ENCODE measurements at places on chromosomes 4 and X.

DNA sequence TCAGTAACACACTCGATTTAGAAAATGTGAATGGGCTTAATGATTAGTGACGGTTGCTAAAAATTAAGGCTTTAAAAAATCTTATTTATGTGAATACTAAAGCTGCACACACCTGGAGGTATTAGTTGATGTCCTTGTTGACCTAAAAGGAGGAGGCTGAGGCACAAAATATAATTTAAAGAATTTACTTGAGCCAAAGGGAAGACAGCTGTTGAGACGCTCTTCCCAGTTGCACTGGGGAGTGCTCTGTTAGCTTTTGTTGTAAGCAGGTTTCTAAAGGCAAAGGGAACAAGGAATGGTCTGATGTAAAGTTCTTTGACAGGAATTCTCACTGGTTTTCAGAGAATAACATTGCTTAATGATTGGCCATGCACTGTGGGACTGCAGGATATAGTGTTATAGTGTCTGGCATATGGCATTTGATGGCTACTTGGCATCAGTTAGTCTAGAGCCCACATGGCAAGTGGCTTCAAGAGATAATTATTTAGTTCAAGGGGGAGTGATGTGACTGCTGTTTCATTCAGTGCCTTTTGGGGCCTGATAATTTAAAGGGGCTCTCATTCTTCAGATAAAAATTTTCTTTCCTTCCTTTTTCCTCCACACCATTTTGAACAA is 30.8 kb upstream of the PGM2 start:
- no peak for DNase-seq

DNA sequence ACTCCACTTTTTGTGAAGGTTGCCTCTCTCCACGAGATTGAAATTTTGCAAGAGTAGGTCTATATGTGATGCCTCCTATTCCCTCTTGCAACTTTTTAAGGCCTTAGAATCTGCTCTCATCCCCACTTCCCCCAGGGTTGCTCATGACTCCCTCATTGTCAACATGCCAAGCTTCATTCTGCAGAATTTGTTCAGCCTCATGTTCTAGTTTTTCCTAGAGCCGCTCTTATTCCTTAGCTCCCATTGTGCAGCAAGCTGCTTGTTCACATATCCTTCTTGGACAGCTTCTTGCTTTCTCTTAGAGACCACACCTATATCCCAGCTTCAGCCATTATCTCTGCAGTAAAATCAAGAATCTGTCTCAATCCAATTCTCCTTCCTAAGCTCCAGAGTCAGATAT is 82.4 kb downstream of the CNGA2 start:
- DNase-seq: no peak

- DNase-seq: no peak
These were observed 115.6 kb upstream of the SPIN4 start for GRCh38 chrX:63466690-63467089.

DNA sequence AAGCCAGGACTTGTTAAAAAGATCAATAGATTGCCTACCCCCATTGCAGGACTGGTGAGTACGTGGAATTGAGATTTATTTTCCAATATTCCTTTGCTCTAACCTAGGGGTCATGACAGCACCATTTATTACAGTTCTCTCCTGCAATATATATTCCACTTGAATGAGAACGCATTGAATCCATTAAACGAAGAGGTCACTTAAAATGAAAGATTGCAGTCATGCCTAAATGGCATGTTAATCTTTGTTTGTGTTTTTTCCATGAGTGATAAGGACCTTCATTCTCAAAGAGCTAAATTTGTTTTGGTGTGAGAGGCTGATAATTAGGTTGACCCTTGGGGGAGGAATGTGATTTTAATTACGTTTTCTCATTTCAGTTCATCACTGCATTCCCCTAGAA is 13.5 kb upstream of the LIMCH1 start:
- no peak for DNase-seq

GRCh38 chr4:168825975-168826374 is 184.1 kb downstream of the CBR4 start:
- DNase-seq: no peak

DNA sequence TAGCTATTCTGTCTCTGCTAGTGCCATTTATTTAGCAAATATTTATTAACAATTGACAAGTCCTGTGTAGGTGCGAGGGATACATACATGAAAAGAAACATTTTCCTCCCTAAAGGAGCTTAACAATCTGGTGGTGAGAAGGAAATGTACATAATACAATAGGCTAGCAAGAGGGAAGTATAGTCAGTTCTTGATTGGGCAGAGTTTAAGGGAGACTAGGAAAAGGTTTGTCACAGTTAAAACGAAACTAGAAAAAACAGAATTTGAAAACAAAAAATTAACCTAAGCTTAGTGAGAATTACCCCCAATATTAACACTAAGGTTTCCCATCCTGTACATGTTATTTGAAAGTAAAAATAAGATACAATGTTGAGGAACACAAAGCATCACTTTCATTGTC is 8.6 kb upstream of the MAML3 start:
- DNase-seq: no peak

DNA sequence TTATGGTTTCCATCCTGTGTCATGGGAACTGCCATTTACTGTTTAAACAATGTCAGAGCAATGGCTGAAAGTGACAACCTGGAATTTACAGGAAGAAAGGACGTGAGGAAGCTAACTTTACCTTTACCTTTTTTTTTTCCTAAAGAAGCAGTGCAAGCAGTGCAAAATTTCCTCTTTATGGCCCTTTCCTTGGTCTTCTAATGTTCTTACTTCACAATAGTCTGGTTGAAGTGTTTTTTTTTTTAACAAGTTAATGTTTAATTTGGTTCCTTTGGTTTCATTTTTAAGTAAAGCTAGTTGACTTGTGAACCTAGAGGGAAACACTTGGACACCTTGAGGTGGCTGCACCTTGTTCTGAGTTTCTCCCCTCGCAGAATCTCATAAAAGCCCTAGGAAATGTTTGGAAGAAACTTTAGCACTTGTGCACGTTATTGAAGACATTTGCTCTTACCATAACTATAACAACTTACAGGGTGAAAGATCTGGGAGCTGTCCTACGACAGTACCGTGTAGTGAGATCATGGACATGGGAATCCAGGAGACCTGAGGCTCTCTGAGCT is 1.8 kb downstream of the SGMS2 start:
- DNase-seq: no peak

GRCh38 chrX:8404926-8405325 is 59.7 kb upstream of the VCX3B start:
- no peak for DNase-seq

DNA sequence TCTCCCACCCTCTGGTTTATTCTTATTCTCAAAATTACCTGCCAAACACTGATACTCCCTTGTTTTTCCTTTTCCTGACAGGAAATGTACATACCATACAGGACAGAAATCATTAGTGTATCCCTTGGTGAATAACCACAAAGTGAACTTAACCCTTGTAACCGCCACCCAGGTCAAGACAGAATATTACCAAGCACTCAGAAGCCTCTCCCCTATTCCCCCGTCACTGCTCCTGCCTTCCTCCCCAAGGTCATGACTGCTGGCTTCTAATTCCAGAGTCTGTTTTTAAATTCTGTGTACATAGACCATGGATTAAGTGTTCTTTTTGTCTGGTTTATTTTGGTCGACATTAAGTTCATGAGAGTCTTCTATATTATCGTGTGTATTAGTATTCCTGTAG is 37.7 kb downstream of the HTT start:
- no peak for DNase-seq

GRCh38 chr4:158865520-158866177 is 96.8 kb downstream of the FNIP2 start:
- DNase-seq: no peak

- DNase-seq: no peak
These were observed 831.2 kb downstream of the CCSER1 start for GRCh38 chr4:90958256-90958895.

DNA sequence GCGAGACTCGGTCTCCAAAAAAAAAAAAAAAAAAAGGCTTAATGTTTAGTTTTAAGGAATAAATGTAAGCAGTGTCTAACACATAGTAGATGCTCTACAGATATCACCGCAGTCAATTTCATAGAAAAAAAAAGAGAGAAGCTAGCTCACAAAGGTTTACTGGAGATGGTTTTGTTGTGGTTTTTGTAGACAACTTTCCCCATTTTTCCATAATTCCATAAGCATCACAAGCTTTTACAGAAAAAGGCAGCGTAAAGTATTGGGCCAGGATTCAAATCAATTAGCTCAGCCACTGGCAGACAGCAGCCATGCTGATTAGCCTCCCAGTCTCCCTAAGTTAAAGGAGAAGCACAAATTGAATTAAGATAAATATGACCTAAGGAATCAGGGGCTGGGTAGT is 1.5 kb downstream of the GRSF1 start:
- no peak for DNase-seq

DNA sequence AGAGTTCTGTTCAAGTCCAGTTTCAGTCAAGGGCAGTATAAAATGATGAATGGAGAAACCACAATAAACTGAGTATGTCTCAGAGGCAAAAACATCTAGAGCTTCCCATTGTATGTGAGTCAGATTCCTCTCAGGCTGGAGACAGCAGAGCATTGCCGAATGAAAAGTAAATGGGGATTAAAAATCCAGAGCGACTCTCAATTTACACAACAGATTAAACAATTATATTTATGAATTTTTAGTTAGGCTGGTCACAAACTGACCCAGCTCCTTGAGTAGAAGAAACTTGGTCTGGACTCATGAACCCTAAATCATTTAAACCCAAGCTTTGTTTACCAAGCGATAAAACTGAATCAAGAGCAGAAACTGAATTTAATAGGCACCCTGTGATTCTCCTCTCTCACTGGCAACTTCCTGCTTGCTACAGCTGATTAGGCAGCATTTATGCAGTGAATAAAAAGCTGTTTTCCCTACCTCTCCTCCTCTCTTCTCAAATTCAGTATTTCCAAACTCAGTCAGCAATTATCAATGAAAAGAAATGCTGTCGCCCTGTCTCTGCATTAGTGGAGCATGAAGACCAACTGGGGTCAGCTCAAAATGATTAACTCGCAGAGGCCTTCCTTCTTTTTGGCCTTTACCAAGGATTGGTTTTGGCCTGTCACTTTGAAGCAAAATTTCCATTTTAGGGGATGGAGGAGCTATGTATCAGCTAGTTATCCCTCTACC is 568.0 kb downstream of the PDHA2 start:
- DNase-seq: no peak

GRCh38 chr4:157172011-157172410 is 48.5 kb upstream of the GRIA2 start:
- DNase-seq: no peak

- no peak for DNase-seq
These were observed 9.1 kb downstream of the ZCCHC4 start for GRCh38 chr4:25321703-25322102.

DNA sequence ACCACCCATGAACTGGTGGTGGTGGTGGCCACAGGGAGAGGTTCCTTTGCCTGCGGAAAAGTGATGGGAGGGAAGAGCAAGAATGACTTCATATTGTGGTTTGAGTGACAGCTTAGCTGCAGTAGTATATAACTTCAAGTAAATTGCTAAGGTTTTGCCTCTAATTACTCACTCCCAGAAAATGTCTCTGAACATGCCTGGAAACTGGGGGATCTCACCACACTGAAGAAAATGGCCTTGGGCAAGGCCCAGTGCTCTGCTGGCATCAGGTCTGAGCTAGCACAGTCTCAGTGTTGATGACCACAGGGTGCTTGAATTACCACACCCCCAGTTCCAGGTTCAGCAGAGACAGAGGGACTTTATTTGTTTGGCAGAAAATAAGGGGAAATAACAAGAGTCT is 2085.4 kb downstream of the ARAP2 start:
- no peak for DNase-seq

DNA sequence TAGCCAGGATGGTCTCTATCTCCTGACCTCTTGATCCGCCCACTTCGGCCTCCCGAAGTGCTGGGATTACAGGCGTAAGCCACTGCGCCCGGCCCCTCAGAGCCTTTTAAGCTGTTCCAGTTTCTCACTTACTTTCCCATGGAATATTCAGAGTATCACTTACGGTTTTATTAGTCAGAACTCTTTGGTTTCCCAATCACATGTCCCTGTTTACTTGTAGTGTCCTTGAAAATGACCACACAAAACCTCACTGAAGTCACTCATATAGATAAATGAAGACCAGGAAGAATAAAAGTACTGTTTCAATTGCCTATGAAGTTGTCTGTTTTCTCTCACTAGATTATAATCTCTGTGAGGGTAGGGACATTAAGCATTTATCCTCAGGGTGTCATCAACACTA is 217.2 kb upstream of the HCCS start:
- no peak for DNase-seq

GRCh38 chrX:105098812-105099211 is 121.7 kb downstream of the TEX13A start:
- no peak for DNase-seq

- DNase-seq: no peak
These were observed 56.8 kb upstream of the EXOC1L start for GRCh38 chr4:55762819-55763218.

DNA sequence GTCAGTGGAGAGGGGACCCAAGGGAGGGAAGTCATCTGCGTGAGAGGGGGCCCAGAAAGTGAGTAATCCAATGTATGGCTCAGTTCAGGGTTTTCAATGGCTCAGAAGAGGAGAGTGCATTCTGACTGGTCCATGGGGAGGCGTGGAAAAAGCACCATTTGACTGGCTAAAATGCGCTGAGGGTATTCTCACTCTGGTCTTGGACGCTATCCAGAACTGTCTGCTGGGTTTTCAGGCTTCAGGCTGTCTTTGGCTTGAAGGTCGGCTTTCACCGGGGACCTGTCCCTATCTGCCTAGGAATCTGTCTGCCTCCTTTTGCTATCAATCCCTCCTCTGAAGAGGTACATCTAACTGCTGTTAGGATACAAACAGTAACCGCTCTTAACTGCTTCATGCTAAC is 26.4 kb downstream of the EPGN start:
- DNase-seq: no peak

GRCh38 chr4:73311428-73311827 is 52.8 kb upstream of the ANKRD17 start:
- DNase-seq: no peak

DNA sequence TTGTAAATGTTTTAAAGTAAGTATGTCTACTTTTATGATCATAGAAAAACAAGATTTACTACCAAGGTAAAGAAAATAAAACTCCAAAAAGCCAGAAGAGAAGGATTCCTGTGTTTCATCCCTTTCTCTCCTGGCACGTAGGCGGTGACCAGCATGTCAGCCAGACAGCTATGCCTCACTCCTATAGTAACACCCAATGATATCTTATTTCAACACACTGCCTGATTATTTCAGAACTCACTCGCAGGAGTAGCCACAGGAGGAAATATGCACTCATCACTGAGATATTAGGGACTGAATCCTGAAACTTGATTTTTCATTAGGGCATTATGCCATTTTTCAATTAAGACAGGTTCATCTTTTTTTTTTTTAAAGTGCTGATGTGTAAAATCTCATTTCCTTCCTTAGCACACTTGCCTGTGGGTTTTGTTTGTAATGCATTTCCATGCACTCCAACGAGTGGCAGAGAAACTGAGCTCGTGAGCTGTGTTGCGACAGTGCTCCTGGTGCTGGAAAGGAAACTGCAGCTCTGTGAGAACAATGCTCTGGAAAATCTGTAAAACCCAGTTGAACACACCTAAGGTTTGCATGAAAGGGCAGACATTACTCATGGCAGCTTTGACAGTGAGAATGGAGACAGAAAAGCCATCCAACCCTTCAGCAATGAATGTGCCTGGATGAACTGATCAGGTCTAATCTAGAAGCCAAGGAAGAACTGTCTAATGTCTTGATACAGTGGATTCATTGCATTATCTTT is 18.2 kb downstream of the RAI2 start:
- DNase-seq: no peak

- DNase-seq: no peak
These were observed 110.5 kb upstream of the ENPP6 start for GRCh38 chr4:184328022-184328736.
